Kidney (tissue), 22 donors: ENCODE measurements at places on chromosomes 3 and 15.

DNA sequence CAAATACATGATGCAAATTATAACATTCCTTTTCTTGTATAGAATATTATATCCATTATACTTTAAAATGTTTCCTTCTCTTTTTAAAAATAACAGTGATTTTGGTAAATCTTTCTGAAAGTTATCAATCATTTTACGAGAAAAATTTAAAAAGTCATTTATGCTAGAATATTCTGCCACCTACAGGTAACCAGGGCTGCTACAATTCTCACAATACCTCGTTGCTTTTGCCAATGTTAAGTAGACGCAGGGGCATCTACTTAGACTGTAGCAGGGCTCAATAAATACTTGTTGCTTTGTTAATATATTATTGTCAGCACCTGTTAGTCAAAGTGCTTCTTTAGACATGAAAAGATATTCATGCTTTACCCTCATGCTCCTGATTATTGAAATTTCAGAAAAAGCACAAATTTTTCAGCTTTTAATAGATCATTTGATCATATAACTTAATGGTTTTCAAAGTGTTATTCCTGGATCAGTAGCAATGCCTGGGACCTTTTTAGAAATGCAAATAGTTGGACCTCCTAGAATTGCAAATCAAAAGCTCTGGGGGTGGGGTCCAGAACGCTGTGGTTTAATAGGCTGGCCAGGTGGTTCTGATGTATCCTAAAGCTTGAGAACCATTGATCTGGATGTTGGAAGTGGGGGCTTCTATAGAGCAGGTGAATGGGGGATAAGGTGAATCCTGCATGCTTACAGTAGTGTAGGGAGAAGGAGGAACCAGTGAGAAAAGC, 223.6 kb upstream of the PDZRN3 start:
- DNase-seq = no peak

DNA sequence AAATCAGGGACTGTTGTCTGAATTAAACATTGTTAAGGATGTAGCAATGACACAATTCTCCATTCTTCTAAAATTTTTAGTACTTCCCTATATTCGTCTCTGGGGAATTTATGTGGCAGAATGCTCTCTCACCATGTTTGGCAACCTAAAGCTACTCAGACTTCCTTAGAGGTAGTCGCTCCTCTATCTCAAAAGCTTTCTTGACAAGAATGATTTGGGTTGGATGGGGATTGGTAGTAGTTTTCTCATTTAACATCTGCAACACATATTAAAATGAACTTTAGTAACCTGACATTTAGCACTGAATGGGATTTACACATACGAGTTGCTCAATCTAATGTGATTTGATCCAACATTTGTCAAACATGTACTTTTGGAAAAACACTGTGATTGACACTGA, 233.3 kb downstream of the RBMS3 start:
- DNase-seq = no peak

GRCh38 chr3:183300996-183301562, 48.0 kb downstream of the B3GNT5 start:
- DNase-seq = no peak

DNA sequence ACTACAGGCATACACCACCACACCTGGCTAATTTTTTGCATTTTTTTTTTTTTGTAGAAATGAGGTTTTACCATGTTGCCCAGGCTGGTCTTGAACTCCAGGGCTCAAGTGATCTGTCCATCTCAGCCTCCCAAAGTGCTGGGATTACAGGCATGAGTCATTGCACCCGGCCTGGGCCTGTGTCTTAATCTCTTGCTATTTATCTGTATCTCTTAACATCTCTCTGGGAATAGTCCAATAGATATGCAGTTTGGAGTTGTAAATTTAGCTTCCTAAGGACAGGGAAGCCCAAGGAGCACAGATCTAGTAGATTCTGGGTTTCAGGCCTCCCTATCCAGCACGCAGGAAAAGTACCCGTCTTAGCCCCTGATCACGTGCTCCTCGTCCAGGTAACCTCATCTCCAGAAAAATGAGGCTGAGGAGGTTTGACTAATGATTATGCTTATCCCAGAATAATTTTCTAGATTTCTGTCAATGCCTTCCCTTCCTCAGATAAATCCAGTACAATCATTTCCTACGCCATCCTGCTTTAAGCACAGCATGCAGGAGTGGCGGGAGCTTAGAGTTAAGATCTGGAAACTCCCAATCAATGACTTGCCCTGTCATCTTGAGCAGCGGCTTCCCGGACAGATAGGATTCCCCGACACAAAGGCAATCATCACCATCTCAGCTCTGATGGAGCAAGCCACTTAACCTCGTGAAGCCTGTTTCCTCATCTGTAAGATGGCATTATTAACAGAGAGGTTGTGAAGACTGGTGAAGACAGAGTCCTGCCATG, 12.3 kb upstream of the CTDSPL start:
- DNase-seq = no peak
